SHP77 (cell line): ENCODE measurements at places on chromosomes 3 and 15.

- DNase-seq, result no peak
Observed at GRCh38 chr3:136658946-136659682, 93.1 kb downstream of the STAG1 start.

DNA sequence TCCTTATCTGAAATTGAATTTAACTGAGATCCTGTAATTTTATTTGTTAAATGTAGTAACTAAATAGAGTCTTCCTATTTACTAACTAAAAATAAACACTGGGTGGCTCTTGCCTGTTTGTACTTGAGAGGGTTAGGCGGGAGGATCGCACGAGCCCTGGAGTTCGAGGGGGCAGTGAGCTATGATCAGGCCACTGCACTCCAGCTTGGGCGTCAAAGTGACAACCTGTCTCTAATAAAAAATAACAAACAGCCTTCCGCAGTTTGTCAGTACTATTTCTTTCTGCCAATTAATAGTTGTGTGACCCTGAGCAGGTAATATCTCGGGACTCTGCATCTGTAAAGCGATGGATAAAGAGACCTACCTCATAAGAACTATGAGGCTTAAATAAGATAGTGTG, 768 bp upstream of the PDE12 start:
- DNase-seq, result peak; percentile 5

DNA sequence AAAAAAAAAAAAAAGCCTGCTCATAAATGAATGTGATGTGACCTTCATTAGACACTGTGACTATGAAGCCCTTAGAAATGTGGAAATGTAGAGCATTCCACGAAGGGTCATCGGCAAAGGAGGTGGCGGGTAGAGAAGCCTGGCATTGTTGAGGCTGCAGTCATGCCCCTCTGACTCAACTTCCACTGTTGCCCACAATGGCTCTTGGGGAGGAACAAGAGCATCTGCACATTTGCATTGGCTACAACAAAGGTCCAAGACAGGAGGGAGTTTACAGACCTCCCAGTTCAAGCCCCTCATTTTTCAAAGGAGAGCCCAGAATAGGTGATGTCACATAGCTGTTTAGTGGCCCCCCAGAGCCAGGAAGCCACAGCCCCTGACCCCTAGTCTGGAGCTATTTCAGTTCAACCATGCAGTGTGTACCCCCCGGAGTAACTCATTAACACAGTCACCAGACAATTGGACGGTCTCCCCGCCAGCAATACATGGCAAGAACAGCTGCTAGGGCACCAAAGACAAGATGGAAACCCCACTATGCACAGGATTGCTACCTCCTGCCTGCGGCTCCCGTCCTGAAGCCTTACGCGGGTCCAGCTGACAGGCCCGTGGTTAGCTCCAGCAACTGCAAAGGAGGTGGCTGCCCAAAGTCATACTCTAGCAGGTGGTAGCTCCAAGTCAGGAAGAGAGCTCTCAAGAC, 56.2 kb downstream of the SH3BP5 start:
- no peak for DNase-seq

- DNase-seq, result no peak
Observed at GRCh38 chr3:120498556-120499346, 48.0 kb upstream of the FSTL1 start.

DNA sequence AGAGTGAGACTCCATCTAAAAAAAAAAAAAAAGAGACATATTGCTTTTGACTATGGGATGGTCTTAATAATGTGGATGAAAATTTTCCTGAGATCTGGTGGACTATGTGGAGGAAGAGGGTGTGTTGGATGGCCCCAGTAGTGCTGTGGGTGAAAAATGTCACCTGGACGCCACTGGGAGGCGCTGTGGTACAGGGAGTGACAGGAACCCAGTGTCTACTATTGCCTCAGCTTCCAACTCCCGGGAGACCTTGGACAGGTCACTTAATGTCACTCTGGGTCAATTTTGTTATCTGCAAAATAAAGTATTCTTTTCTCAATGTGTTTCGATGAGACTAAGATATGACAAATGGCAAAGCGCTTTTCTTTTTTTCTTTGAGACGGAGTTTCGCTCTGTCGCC, 27.7 kb upstream of the DCP1A start:
- peak; percentile 55 for DNase-seq

GRCh38 chr3:122533931-122534334, 19.2 kb upstream of the KPNA1 start:
- DNase-seq, result no peak

DNA sequence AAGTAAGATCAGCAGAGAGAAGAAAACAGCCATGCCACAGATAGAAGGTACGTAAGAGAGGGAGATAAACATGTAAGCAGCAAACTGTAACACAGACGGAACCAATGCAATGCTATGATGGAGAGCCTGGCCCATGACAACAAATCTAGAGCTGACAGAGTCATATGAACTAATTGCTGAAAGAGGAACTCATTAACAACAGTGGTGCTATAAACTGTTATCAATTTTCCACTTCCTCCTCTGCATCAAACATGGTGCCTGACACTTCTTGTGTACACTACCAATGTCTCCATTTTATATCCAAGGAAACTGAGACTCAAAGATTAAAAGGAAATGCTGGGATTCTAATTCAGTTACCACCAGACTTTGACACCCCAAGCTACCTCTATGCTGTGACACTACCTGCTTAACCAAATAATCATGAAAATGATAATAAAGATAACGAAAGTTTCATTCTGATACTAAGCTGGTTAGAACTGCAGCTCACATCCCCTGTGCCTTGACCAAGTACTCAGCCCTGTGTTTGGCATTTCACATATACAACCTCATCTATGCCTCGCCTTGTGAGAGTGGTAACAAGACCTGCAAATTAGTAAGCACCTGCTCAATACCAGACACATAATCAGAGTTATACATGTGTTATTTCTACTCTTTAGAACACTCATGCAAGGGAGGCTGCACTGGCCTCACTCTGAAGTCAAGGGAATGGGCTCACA, 79.3 kb downstream of the ANO10 start:
- no peak for DNase-seq

DNA sequence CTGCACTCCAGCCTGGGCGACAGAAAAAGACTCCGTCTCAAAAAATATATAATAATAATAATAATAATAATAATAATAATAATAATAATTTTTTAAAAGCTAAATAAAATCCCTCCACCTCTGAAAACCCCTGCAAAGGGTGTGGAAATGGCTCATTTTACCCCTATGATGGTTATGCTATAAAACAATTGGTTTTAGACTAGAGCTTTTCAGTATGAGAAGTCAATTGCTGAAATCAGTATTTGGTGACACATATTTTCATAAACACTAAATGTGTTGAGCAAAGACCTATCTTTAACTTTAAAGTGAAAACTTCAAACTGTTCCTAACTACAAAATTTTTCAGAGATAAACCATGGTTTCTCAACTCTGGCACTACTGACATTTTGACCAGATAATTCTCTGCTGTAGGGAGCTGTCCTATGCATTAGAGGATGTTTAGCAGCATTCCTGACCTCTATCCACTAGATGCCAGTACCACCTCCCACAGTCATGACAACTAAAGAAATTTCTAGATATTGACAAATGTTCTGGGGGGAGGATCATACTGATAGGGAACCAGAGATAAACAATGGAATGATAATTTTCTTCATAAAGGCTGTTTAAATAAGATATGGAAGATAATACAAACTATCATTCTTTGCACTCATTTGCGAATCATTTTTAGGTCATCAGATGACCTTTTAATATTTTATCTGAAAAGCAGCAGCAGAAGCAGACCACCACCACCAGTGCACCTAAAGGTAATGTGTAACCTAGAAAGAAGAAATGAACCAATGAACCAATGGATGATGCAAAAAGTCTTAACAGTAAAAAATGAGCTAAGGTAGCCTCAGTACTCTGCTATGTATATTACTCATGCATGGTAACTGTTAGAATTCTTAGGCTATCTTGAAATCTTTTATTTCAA, 13.8 kb downstream of the PTPN9 start:
- DNase-seq, result no peak

- no peak for DNase-seq
Observed at GRCh38 chr3:17905996-17906395, 163.6 kb upstream of the TBC1D5 start.

DNA sequence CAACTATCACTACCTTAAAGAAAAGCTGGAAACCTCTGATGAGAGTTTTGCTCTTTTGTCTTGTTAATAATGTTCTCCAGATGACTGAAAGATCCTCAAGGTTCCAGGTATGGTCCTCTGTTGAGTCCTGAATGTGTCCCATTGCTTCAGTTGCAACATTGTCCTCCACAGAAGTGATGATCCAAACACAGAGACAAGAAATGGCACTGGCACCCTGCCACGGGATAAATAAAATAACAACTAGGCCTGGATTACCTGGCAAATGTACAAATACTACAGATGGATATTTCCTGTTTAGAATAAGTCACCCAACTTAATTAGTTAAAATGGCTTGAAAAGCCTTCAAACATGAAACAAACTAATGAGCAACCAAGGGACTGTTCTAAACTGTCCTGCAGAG, 58.3 kb downstream of the EIF3J start:
- DNase-seq, result no peak

GRCh38 chr3:170062769-170063168, 25.0 kb downstream of the GPR160 start:
- no peak for DNase-seq

DNA sequence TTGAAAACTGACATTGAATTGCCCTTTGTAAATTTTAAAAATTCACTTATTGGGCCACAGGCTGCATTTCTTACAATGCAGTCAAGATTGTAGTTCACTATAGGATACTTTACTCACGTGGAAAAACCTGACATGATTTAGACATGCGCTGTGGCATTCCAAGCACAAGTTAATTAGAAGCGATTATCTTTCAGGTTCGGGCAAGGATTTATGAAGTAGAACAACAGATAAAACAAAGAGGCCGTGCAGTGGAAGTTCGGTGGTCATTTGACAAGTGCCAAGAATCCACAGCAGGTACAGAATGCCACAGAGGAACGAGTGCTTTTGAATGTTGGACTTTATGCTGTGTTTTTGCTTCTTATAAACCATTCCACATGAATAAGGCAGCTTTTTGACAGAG, 37.8 kb downstream of the GPR171 start:
- no peak for DNase-seq

DNA sequence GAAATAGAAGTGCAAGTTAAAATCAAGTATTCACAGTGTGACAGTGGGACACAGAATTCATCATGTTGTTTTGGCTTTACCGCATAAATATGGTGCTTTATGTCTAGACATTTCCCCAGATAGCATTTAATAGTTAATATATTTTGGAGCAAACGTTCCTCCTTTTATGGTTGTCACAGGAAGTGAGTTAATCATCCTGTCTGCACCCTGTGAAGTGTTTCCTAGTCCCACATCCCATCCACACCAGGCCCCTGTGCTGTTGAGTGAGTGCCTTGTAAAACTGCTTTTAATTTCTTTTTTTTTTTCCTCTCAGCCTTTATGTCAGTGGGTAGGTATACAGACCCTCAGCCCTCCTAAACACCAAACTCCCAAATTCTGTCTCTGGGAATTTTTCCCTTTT, 393.7 kb downstream of the FEZF2 start:
- DNase-seq, result no peak

- DNase-seq, result no peak
Observed at GRCh38 chr3:100005665-100006393, 108.5 kb downstream of the FILIP1L start.

GRCh38 chr3:182486463-182486862, 306.8 kb upstream of the ATP11B start:
- DNase-seq, result peak; percentile 18

- no peak for DNase-seq
Observed at GRCh38 chr3:73600293-73600938, 24.3 kb downstream of the PDZRN3 start.

DNA sequence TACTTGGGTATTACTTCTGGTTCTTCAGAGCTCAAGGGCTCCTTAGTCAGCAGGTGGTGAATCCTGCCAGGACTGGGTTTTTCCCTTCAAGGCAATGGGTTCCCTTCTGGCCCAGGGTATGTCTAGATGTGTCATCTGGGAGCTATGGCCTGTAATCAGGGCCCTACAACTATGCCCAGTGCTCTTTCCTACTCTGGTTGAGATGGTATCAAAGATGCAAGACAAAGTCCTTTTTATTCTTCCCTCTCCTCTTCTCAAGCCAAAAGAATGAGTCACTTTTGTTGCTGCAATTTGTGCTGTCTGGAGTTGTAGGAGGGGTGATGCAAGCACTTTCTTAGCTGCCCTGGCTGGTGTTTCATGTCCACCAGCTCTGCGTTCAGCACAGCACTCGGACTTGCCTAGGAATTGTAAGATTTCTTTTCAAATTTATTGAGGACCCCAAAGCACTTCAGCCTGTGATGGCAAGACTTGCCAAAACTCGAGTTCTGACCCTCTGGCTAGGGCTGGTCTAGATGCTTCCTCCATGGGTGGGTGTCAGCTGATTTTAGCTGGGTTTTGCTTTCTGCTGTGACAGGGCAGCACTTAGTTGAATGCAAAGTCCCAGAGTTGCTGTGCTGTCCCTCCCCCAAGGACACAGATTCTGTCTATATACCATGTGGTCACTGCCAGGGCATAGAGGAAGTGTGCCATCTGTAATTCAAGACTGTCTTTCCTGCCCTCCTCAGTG, 129.2 kb upstream of the CBLB start:
- no peak for DNase-seq

GRCh38 chr3:19662486-19662885, 271.5 kb downstream of the EFHB start:
- DNase-seq, result no peak

DNA sequence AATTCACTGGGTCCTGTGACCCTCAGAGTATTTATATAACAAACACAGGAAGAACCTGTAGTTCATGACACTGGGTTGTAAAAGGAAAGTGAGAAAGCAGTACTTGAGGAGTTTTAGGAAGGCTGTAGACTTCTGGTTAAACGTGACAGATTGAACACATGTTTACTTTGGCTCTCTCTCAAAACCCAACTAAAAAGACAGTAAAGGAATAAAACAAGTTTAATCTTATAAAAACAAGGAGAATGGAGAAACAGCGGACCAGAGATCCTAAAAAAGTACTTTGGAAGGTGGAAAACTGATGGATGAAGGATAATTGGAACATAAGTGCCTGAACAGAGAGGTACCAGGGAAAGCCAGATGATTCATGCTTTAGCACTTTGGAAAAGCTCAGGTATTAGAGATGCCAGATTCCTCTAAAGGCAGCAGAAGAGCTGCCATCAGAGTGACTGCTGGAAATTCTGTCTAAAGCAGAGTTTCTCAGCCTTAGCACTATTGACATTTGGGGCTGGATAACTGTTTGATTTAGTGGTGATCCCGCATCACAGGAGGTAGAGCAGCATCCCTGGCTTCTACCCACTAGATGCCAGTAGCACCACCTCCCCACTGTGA, 182.9 kb upstream of the RORA start:
- no peak for DNase-seq
